CD4-positive, alpha-beta memory T cell (primary cell): ENCODE measurements at places on chromosomes 6 and 20. TPM values are rescaled to one million over a fixed set of nuclear protein-coding genes. Genes with fewer than 3 reads are reported as not detected.

MANEA gene
- polyA plus RNA-seq, result 4.5 TPM

SLC25A27 gene
- polyA plus RNA-seq, result not detected

ZDHHC14 gene
- 1.9 TPM for polyA plus RNA-seq

GPR63 gene
- polyA plus RNA-seq, result 0.22 TPM

C6orf132 gene
- polyA plus RNA-seq, result not detected

SYS1 gene
- polyA plus RNA-seq, result 30.2 TPM

TULP1 gene
- polyA plus RNA-seq, result not detected

CAGE1 gene
- polyA plus RNA-seq, result 0.05 TPM

TSPO2 gene
- not detected for polyA plus RNA-seq

MAP3K5 gene
- 26.3 TPM for polyA plus RNA-seq

C6orf58 gene
- 0.31 TPM for polyA plus RNA-seq

BMP2 gene
- not detected for polyA plus RNA-seq

HLA-G gene
- polyA plus RNA-seq, result 2.1 TPM

MMP24 gene
- polyA plus RNA-seq, result 0.07 TPM

SAMD5 gene
- polyA plus RNA-seq, result not detected

TOP1 gene
- 3.8 TPM for polyA plus RNA-seq

PBOV1 gene
- not detected for polyA plus RNA-seq

TSBP1 gene
- polyA plus RNA-seq, result not detected

LHFPL5 gene
- not detected for polyA plus RNA-seq

HDGFL1 gene
- polyA plus RNA-seq, result not detected

TCF15 gene
- polyA plus RNA-seq, result not detected

FERMT1 gene
- polyA plus RNA-seq, result not detected

FAM83C gene
- not detected for polyA plus RNA-seq

BEND6 gene
- not detected for polyA plus RNA-seq

CFAP61 gene
- not detected for polyA plus RNA-seq

GLP1R gene
- not detected for polyA plus RNA-seq

VGLL2 gene
- not detected for polyA plus RNA-seq

LIN28B gene
- not detected for polyA plus RNA-seq

PCK1 gene
- polyA plus RNA-seq, result not detected

ZNF341 gene
- 2.3 TPM for polyA plus RNA-seq

PRKN gene
- 0.50 TPM for polyA plus RNA-seq

GSTA3 gene
- not detected for polyA plus RNA-seq

CDC5L gene
- polyA plus RNA-seq, result 9.8 TPM

TMC2 gene
- not detected for polyA plus RNA-seq

AK9 gene
- polyA plus RNA-seq, result 9.3 TPM

PTGIS gene
- not detected for polyA plus RNA-seq

GUCA1A gene
- not detected for polyA plus RNA-seq

MOG gene
- polyA plus RNA-seq, result not detected

RALY gene
- polyA plus RNA-seq, result 218 TPM

GTSF1L gene
- not detected for polyA plus RNA-seq
